Cardiac muscle cell (in vitro differentiated cells and primary cell): ENCODE measurements at places on chromosomes 6 and 20.

DNA sequence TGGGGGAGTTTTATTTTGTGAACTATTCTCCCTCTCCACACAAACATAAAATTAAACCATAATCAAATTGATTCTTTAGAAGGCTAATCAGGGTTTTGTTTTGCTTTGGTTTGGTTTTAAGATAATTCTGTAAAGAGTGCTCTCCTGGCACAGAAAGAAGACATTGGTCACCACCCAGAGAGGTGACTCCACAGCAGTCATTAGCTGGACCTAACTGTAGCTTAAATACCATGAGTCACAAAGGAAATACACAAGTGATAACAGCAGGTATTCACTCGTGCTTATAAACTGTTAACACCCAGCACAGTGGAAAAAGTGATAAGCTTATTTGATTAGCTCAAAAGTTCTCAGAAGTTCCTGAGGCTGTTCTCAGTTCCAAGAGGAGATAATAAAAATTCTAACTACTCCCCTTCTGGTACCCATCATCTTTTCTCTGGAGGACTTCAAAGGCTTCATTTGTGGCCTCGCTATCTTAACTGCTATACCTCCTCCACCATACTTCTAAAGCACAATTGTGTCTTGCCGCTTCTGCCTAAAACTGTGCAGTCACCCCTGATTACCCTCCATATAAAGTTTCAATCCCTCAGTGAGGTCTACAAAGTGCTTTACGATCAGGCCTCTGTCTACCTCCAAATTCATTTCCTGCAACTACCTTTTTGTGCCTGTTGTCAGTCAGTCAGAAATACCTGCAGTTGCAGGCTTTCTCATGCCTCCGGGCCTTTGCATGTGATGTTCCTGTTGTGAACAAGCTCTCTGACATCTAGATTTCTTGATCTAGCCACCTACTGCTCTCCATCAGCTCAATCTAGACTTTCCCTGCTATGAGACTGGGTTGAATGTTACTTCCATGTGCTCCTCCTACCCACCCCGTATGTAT, 201.1 kb downstream of the SAMD5 start:
- DNase-seq: no peak

DNA sequence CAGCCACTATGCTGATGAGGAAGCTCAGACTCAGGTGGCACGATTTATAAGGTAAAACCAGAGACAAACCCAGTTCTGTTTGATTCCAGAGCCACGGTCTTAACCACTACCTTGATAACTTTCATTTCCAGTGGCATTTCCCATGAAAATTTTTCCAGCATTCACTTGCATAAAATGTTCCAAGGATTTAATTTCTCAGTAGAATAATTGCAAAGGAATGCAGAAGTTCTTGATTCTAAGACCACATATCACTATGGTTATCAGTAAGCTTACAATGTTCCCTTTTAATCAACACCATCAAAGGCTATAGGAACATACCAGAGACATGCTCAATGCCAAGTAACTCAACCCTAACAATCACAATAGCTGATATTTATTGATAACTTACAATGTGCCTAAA, 306.0 kb upstream of the HS3ST5 start:
- no peak for DNase-seq

DNA sequence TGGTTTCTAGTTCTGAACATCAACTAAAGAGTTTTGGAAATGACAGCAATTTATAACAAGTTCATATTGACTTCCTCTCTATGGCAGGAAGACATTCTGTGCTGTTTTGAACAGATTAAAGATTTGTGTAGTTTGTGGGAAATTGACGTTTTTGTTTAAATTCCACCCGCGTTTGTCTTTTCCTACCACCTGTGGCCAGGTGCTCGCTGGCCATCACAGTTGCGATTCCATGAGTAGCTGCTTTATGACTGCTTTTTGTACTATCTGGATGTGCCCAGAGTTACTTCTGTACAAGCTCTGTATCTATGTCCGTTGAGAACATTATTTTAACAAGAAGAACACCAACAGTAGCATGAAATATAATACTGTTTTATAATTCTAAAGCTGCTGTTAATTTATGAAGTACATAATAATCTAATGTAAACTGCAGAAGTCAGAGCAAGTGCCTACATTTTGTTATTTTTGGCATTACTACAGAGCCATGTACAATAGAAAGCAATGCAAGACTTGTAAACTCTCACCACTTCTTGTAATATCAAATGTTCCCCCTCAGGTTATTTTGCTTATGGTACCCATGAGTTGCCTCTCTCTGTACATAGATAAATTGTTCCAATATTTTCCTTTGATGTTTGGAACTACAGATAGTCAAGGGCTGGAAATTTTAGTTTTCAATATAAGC, 33.5 kb downstream of the ZBTB2 start:
- no peak for DNase-seq

DNA sequence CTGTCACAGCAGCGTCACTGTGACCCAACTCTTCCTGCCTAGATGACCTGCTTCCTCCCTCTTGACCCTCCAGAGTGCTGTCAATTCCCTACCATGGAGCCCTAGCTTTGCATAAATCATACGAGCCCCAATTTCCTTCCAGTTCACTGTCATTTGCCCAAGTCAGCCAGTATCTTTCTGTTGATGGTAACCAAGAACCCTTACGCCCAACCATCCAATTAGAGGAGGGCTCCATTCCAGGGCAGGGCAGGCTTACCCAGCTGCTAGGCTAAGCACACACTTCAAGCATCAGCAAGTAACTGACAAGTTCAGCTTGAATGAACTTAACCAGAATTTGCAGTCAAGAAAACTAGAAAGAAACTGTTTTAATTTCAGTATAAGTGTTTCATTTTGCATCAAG, 25.7 kb downstream of the WFDC3 start:
- no peak for DNase-seq

- DNase-seq: no peak
Measured at GRCh38 chr6:48714699-48715098, 603.7 kb upstream of the PTCHD4 start.
